Kasumi-1 (cell line): ENCODE measurements at places on chromosomes 2 and 18.

- DNase-seq = no peak
Measured at GRCh38 chr2:66125951-66126350, 309.0 kb upstream of the MEIS1 start.

- no peak for DNase-seq
Measured at GRCh38 chr2:186755066-186755465, 61.2 kb downstream of the FAM171B start.

- DNase-seq = peak; percentile 88
Measured at GRCh38 chr18:45456090-45457021, 158.9 kb upstream of the SLC14A2 start.

GRCh38 chr18:67977067-67977616 lies 460.6 kb upstream of the DSEL start:
- no peak for DNase-seq

DNA sequence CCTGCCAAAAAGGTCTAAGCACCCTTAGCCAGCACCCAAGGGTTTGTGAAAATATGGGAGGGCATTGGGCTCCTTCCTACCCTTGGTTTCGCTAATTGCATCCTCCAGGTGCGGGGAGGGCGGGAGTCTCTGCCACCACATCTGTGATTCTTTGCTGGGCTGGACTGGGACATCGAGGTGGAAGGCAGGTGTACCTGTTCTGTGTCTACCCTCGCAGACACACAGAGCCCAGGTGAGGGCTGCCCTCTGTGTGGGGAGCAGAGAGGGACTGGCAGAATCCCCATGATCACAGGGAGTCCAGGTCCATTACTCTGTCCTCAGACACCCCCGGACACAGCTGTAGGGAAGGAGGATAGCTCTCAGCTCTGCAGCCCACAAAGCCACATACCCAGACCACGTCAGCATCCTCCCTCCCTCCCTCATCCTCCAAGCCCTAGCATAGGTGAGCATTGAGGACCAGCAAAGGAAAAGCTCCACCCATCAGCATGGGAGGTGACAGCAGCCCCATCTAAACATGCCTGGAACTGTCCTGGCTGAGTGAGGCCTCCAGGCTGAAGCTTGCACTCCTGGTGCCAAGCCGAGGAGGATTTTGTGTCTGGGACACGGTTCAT lies 49.8 kb downstream of the PLB1 start:
- no peak for DNase-seq

GRCh38 chr2:54845514-54845913 lies 122.1 kb downstream of the EML6 start:
- no peak for DNase-seq

DNA sequence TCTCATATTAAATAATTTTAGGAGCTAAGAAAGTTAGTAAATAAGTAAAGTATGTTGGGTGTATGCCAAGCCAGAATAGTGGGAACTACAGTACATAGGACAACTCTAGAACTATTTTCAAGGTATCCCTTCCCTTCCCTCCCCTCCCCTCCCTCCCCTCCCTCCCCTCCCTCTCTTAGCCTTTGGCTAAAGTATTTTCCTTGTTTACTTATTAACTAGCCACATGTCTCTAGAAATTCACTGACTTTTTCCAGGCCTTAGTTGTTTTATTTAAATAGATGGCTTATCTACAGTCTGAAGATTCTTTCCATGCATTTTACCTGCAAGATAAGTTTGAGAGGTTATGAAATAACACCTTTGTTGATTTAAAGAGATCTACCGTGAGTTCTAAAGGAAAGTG lies 402.1 kb downstream of the PARD3B start:
- DNase-seq = no peak

GRCh38 chr18:50842846-50843245 lies 23.0 kb upstream of the MRO start:
- DNase-seq = no peak

DNA sequence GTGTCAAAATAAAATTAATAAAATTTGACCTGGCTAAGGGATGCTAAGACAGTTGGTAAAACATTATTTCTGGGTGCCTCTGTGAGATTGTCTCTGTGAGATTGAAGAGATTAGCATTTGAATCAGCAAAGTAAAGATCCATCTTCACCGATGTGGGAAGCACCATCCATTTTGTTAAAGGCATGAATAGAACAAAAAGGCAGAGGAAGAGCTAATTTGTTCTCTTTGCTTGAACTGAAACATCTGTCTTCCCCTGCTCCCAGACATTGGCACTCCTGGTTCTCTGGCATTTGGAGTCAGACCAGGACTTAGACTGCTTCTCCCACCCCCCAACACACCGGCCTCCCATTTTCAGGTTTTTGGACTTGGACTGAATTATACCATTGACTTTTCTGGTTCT lies 603.8 kb upstream of the LINC00305 start:
- DNase-seq = no peak

DNA sequence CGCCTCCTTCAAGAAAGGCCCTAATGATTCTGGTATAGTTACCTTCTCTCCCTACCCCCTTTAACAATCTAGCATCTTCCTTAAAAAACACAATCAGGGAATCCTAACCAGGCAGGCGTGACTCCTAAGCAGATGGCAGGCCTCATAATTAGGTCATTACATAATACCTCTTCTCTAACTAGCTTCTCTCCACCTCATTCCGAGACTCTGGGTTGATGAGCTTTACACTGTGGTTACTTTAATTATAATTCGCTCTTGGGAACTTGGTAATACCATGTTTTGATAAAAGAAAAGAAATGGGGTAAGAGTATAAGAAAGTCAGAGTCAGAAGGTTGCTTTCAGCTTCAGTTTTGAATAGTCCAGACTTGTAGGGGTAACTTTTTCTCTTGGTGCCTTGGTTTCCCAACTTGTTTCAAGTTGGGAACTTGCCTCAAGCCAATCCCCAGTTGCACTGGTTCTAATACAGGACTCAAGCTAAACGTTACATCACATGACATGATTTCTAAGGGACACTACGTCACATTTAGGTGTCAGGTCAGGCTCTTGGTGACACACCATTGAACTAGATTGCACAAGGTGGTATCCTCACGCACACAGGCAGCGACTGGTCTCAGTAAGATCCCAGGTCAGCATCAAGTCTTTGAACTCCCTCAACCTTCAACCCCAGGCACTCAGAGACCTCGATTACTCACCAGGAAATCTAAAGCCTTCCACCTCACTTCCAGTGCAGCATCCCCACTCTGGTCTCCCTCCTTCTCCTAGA lies 59.2 kb downstream of the AAK1 start:
- no peak for DNase-seq

DNA sequence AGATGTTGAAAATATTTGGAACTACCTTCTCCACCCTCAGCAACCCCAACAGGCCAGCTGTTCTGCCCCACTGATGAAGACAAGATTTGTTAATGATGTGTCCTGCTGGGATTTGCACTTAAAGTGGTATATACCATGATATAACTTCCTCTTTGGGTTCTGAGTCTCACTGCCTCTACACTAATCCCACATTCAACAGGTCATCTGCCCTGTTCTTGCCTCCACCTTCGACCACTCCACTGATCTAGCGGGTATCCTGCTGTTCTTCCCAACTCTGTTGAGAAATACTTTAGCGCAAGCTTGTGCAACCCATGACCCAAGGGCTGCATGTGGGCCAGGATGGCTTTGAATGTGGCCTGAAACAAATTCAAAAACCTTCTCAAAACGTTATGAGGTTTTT lies 72.7 kb downstream of the LRP1B start:
- DNase-seq = no peak

DNA sequence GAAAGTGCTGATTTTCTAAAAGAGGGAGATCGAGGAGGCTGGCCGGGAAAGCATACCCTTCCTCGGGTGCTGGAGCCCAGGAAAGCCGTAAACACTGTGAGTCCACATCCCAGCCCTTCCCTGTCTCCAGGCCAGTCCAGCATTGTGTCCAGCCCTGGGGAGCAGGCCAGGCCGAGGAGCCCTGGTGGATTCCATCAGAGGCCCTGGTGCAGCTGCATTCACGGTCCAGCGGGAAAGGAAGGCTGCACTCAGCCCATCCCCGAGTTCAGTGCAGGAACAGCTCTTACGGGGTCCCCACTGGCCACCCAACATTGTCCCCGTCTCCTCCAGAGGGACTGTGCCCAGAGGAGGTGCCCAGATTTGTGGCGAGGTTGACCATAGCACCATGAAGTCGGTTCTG lies 218.6 kb downstream of the KLHL29 start:
- DNase-seq = no peak

GRCh38 chr2:86477349-86477748 lies 36.2 kb downstream of the KDM3A start:
- DNase-seq = no peak

DNA sequence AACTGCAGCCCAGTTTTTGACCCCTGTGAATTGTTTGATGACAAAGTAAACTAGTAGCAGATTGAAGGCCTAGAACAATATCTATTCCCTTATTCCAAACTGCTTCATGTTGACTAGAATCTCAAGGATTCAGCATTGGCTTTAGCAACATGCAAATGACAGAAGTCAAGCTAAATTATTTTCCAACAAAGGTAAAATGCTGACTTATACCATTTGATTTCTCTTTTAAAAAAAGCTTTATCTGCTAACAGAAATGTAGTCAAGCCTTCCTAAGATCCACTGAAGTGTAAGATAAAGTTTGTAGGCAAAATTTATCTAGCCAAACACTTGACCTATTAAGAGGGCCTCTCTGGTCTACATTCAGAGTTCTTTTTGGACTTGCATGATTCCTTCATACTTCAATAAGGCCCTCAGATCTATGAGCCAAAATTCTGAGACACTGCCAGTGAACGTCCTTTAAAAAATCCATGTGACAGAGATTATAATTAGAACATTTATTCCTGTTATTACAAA lies 9.5 kb upstream of the CYBRD1 start:
- no peak for DNase-seq

DNA sequence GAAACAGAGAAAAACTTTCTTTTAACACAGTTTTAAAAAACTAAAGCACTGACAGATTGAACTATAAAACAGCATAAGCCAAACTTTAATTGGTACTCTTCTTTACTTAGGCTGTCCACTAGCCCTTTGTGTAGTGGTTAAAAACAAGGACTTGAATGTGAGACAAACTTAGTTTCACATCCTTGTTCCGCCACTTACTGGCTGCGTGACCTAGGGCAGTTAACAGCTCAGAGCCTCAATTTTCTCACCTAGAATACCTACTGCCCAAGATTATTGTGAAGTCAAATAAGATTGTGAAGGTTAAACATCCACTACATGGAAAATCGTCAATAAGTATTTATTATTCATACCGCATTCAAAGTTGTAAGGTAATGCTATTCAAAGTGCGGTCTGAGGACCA lies 2.0 kb downstream of the WDR35 start:
- no peak for DNase-seq

- no peak for DNase-seq
Measured at GRCh38 chr18:35182151-35182550, 58.7 kb upstream of the ZNF397 start.

- DNase-seq = no peak
Measured at GRCh38 chr2:203984-204383, 59.8 kb downstream of the SH3YL1 start.

DNA sequence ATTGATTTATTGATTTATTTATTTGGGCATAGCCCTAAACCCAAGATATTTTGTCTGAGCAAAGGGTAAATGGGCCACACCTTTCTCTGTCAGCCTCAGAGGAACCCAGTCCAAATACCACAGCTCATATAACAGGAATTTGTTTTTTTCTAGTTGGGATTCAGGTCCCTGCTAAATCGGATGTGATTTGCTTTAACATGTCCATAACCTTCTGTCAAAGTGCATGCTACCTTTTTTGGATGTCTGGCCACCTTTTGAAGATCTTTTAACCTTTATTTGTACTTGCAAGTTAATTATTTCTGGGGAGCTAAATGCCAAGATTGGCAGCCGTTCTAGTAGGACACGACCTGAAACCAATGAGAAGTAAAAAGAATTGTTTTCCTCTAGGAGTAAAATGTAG lies 303.2 kb upstream of the UBE2E3 start:
- no peak for DNase-seq

GRCh38 chr2:209687323-209687969 lies 84.2 kb upstream of the UNC80 start:
- DNase-seq = no peak
